ENCODE measurements at places on chromosomes 1 and 21.

- no peak for DNase-seq
Measured at GRCh38 chr1:8358897-8359616, 41.1 kb downstream of the SLC45A1 start.

GRCh38 chr1:172397221-172397620 is 23.3 kb upstream of the C1orf105 start:
- DNase-seq = no peak

DNA sequence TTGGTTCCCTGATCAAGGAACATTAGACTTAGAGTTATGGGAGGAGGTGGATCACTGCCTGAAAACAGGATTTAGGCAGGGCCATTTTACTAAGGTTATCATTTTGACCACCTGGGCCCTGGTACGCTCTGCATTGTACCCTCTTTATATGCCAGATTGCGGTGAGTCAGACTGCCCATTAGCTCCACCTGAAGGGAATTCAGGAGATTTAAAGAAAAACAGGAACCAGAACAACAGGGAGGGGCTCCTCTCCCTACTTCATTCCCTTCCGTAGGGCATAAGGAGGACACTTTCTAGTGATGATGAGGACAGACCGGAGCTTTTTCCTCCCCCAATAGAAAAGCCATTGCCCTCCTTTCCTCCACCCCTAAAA is 20.6 kb upstream of the ITLN1 start:
- DNase-seq = no peak

DNA sequence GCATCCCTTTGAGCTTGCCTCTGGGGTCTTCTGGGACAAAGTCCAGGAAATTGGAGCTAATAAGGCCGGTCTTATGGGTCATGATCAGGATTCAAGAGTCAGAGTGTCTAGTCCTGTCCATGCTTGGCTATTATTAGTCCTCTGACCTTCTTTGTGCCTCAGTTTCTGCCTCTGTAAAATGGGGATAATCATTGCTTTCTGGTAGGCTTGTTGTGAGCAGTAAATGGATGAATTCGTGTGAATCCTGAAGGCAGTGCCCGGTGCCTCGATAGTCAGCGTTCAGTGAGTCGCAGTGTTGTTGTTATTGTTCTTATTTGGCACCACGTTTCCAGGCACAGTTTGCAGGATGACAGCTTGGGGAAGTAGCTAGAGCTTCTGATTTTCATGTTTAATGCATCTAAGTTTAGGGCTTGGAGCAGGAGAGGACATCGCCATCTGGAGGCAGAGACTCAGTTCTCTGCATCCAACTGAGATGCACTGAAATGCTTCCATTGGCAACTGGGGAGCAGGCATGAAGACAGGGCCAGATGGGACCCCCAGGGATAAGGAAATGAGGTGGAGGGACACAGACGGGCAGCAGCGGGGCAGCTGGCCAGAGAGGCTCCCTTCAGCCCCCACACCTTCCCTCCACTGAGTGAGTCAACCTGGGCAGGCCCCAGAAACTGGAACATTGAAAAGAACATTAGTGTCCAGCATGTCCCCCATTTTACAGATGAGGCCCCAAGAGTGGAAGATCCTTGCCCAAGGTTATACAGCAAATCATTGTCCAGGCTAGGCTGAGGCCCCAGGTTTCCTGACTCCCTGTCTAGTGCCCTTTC is 160.3 kb downstream of the PTPRU start:
- DNase-seq = no peak

- DNase-seq = no peak
Measured at GRCh38 chr1:143497374-143497747, 474.4 kb downstream of the FAM72C start.

DNA sequence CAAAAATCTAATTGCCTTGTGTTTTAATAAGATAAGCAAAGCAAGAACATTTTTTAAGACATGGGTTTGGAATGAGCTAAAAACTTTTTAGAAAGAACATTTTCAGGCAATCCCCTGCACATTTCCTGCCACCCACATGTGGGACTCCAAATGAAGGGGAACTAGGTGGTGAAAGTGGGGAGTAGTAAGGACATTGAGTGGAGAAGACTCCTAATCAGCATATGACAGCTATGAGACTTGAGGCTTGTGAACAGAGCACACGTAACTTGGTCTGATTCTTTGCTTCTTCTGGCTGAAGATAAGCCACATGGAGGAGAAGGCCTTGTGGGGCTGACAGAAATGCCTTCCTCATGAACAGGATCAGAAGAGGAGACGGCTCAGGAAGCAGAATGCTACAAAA is 50.3 kb downstream of the FCER1A start:
- DNase-seq = no peak

DNA sequence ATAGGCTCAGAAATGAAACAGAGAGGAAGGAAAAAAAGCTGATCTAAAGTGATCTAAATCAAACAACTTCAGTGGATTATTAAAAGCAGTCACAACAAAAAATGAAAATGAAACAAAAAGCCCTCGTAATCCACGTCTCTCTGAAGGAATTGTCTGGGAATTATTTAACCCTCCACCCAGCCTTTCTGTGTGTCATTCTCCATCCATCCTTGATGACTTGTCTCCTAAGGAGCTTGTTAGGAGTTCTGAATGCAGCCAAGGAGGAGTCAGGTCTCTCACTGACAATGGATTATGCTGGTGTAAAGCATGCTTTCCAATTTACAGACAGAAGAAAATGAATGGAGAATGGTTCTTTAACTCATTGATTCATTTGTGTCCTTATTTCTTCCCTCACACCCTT is 359.3 kb upstream of the RUNX1 start:
- no peak for DNase-seq

GRCh38 chr1:235925016-235925415 is 58.3 kb upstream of the LYST start:
- no peak for DNase-seq

DNA sequence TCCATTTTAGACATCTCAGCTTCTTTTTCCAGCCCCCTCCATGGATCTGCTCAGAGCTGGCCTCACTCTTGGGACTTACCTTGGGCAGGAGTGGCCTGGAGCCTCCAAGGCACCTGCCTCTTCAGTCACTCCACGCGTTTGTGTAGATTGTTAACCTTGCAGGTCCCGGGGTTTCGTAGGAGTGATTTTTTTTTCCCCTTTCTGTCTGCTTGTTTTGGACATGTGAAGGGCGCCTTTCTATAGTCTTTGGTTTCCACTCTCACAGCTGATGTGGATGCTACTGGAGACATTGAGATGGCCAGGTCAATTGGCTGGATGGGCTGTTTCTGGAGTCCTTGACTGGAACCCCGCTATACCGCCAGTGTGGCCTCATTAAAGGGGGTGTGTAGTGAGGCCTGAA is 2.0 kb upstream of the SDHB start:
- DNase-seq = no peak

DNA sequence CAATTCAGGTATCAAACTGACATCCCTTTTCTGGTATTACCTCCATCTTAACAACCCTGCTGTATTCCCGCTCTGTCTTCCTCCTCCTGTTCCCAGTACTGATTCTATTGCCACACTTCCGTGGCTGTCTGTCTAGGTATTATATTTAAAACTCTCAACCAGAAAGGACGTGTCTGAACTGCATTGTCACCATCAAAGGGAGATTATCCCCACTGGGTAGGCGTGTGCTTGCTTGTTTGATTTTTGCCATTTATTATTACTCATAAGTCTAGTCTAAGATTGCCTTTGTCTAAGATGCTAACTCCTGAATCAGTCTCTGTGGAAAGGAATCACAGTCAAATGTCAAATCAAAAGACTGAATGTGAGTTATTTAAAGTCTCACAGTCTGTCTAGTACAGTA is 650.1 kb downstream of the KCNT2 start:
- no peak for DNase-seq
